ENCODE measurements at places on chromosomes 12 and 14. TPM values are rescaled to one million over a fixed set of nuclear protein-coding genes. Genes with fewer than 3 reads are reported as not detected.

ACOT6 gene
- not detected for polyA plus RNA-seq

USP44 gene
- 2.6 TPM for polyA plus RNA-seq

MAX gene
- 11.4 TPM for polyA plus RNA-seq

TIMM9 gene
- polyA plus RNA-seq = 129 TPM

TAS2R43 gene
- not detected for polyA plus RNA-seq

PTHLH gene
- polyA plus RNA-seq = 31.3 TPM

JDP2 gene
- 1.3 TPM for polyA plus RNA-seq

GPR84 gene
- not detected for polyA plus RNA-seq

SLC39A5 gene
- polyA plus RNA-seq = not detected

SSPN gene
- polyA plus RNA-seq = 4.0 TPM

EML1 gene
- 14.9 TPM for polyA plus RNA-seq

DIO3 gene
- not detected for polyA plus RNA-seq

TTC7B gene
- 14.3 TPM for polyA plus RNA-seq

AQP2 gene
- polyA plus RNA-seq = not detected

NPAS3 gene
- polyA plus RNA-seq = 15.9 TPM

C12orf50 gene
- polyA plus RNA-seq = not detected

MGP gene
- 7.6 TPM for polyA plus RNA-seq

MFAP5 gene
- polyA plus RNA-seq = not detected

CD163 gene
- not detected for polyA plus RNA-seq

IAPP gene
- polyA plus RNA-seq = not detected

Data from Purkinje cell (primary cell).